ENCODE measurements at places on chromosomes 1 and 21.
A peak's percentile ranks its signal among the peaks of the same experiment; 100 is the strongest.

DNA sequence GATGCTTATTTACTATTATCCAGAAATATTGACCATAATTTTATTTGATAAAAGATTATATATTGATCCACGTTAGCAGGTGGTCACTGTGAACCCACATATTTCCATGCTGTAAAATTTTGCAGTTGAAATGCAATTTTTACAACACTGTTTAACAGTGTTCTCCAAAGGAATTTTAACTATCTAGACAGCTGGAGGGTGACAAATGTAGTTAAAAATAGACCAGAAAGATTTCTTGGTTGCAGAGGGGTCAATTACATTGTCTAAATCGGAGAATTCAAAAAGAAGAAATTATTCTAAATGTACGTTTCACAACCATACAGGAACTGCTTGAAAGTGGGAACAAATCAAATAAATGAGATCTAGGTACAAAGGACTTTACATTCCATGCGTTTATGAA, 625.2 kb upstream of the NCAM2 start:
- no peak for DNase-seq

DNA sequence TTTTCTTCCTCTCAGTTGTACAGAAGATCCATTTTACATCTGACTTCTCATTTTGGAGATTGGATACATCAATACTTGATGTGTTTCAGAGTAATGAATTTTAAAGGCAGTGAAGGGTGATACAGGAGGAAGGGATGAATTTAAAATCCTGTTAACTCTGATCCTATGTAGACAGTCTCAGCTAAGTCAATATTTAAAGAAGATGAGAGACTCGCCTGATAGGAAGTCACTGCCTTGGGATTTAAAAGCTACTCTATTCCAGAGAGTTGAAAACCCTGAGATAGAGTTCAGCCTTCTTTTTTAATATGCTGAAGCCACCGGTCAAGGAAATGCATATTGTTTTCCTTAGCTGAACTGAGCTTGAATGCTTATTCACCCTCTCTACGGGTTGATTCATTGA, 42.7 kb downstream of the HUNK start:
- no peak for DNase-seq

DNA sequence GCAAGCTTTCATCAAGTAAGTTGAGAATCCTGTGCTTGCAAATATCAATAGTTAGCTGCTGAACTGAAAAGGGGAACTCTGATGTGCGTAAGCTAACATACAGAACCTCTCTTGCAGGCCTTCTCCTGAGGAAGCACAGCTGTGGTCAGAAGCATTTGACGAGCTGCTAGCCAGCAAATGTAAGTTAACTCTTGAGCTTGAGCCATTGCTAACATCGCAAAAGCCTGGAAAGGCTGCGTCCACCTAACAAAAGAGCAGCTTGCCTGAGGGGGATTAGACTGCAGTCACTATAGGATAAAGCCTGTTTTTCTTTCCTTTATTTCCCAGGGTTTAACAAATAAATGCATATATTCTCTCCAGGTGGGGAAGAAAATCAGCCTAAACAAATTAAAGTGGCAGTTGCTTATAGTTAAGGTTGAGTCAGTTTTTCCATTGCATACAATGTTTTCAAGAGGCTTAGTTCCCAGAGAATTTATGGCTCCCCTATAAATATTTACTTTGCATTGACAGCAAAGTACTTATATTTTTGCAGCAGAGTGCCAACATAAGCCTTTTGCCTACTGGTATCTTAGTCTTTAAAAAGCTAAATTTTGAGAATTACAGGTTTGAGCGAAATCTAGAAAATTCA, 1.5 kb downstream of the RGS2 start:
- no peak for DNase-seq

- DNase-seq, result no peak
These were observed 51.7 kb downstream of the RPS6KA1 start for GRCh38 chr1:26581287-26581651.

DNA sequence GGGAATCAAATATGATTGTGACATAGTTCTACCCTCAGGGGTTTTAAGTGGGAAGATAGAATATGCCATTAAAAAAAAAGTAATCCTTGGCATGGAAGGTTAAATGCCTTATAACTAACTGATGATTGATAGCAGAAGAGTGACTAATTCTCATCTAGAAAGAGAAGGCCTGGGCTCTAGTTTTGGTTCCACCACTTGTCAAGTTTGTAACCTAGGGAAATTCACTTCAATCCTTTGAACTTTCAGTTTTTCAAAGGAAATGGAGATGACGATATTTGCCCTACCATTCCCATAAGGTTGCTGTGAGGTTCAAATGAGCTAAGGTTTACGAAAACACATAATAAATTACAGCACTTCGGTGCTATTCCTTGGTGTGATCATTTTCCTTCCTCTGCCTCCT, 88.5 kb downstream of the GPR88 start:
- no peak for DNase-seq

- no peak for DNase-seq
These were observed 242.3 kb downstream of the KCNJ6 start for GRCh38 chr21:37673801-37674575.

DNA sequence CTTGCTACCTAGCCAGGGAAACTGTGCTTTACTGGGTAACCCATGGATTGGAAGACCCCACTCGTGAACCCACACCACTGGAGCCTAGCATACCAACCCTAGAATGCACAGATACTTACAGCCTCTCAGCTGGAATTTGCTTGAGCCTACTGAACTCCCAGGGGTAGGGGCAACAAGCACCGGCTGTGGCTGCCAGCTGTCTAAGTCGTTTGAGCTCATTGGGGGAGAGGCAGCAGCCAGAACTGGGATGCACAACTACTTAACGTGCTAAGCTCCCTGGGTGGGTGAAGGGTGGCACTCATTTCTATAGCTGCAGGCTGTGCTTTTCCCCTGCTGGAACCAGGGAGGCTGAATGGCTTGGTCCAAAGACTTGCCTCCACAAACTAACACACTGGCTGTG, 212.4 kb downstream of the ZNF648 start:
- DNase-seq, result no peak

DNA sequence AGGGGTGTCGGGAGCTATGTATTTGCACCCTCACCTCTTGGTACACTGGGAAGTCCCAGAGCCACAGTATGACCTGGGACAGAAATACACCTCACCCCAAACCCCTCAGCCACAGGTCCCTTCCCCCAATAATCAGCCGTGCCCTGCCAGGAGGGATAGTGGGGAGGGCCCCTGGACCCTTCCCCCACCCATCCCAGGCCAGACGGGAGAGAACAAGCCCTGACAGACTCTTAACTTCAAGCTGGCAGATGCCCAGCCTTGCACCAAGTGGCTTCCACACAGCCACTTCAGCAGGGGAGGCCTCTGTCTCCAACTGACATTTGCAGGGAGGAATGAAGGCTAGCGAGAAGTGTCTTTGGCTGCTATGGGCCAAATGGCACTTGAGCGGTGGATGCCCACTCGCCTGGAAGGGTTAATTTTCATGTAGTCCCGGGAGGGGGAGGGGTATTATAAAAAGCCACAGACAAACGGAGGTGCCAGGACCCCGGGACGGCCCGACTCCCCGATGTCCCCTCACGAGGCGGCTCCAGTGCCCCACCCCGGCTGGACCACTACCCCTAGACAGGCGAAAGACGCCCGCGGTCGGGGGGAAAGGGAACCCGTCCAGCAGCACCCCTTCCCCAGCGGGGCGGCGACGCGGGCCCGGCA, 495 bp downstream of the SYNC start:
- DNase-seq, result no peak

- no peak for DNase-seq
These were observed 2.9 kb downstream of the ZNF672 start for GRCh38 chr1:248840946-248841345.

DNA sequence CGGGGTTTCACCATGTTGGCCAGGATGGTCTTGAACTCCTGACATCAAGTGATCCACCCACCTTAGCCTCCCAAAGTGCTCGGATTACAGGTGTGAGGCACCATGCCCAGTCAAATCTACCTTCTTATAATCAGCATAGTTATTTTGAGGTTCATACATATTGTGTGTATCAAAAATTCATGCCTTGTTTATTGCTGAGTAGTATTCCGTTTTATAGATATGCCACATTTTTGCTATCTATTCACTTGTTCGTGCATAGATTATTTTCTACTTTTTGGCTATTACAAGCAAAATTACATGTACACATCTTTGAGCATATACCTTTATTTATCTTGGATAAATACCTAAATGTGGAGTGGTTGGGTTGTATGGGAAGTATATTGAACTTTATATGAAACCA, 344.9 kb downstream of the CAMTA1 start:
- no peak for DNase-seq

DNA sequence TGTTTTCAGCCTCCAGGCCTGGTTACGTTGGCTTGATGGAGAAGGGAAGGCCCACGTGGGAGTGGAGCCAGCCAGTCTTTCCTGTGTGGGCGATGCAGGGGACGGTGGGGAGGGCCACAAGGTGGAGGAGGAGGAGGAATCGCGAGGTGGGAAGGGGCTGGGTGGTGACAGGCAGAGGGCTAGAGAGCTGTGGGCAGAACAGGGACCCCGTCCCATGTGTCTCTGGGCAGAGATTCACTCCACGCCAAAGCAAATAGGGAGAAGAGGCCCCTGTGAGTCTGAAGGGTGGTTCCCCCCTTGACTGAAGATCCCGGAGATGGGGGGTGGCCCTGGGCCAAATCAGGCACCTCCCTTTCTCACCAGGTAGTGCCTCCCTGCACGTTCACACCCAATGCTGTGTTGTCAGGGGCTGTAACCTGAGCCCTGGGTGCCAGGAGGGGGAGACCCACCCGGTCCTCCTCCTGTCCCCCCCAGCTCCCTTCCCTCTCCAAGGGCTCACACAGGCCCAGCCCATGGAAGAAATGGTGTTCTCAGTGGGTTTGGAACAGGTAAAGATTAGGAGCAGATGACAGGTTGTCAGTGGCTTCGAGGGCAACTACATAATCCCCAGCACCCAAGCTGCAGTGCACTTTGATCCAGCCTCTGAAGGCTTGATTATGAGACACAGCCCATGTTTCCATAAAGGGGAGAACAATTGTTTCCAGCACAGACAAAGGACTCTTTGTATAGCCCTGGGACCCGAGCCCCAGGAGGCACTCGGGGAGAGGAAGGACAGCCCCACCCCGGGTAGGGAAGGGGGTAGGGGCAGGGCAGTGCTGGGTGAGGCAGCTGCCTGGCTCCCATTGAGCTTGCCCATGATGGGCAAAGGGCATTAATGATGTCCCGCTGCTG, 37.7 kb upstream of the GPR37L1 start:
- DNase-seq, result no peak

- no peak for DNase-seq
These were observed 23.0 kb upstream of the POU2F1 start for GRCh38 chr1:167197692-167198091.

- peak; percentile 90 for DNase-seq
These were observed at the start of gene RPL11 for GRCh38 chr1:23691499-23692307. Gene RPL11, plus strand, starts transcription at chr1:23691806. Its CDS starts 18 bp downstream, at chr1:23691824.

- no peak for DNase-seq
These were observed 2.6 kb downstream of the INSRR start for GRCh38 chr1:156856282-156856785.

DNA sequence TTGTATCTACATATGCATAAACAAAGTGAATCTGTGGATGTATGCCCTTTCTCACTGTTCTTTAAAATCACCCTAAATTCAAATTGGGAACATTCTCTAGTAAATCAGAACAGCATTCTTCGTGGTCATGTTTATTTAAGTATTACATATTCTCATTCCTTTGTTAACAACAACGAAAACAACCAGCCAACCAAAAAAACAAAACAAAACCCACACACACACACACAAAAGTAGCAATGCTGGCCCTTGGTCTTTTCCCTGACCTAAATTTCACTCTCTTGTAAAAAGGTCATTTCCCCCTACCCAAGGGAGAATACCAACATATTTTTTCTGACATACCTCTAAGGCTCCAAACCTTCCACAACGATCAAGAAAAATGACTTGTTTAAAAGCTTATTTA, 102.6 kb downstream of the NRIP1 start:
- DNase-seq, result no peak

GRCh38 chr1:77031106-77031662, 163.9 kb downstream of the ST6GALNAC5 start:
- no peak for DNase-seq

- DNase-seq, result no peak
These were observed 191.2 kb upstream of the PROX1 start for GRCh38 chr1:213796525-213796924.

- DNase-seq, result no peak
These were observed 328.9 kb downstream of the PTBP2 start for GRCh38 chr1:97050506-97050905.

DNA sequence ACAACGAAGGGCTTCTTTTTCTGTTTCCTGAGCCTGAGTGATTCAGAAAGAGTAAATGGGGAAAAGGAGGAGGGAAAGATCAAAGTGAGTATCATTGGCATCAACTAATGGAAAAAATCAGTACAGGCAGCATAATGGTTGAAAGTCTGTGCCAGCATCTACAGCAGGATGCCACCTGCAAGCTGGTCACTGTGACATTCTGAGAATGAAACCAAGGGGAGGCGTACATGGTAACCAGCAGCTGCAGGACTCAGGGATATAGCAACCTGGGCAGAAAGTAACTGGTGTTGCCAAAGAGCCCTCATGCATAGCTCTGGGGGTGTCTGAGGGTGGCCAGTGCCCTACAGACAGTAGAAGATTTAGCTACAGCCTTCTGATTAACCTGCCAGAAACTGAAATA, 305.9 kb downstream of the BRINP2 start:
- no peak for DNase-seq

- no peak for DNase-seq
These were observed 6.9 kb upstream of the SLC35D1 start for GRCh38 chr1:67060811-67061218.

DNA sequence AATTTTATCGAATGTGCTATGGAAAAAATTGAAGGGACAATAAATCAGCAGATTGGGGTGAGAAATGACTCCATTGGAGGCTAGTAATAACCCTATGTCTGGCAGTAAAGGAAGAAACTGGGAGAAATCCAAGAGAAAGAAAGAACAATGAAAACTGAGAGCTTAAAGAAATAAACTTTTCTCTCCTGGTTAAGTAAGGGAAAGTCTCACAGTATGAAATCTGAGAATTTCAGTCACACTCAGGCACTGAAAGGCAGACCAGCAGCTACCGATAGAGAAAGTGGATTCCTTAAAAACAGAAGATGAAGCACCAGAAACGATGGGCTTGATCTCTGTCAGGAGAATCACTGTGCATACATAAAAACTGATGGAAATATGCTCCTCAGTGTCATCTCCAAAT, 404.2 kb downstream of the PLPP3 start:
- DNase-seq, result no peak

- DNase-seq, result no peak
These were observed 24.2 kb upstream of the NPPB start for GRCh38 chr1:11882814-11883538.

DNA sequence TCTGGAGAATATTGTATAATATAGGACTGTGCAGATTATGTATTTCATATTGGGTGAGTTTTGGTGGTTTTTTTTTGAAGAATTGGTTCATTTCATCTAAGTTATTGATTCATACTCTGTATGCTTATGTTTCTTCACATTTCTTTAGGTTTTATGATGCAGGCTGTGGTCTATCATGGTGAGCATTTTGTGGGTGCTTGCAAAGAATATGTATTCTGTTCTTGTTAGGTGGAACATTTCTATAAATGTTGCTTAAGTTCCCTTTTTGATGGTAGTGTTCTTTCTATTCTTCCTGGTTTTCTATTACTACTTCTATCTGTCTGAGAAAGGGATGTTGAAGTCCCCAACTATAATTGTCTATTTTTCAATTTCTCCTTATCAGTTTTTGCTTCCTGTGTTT, 42.6 kb downstream of the PKN2 start:
- DNase-seq, result no peak

- DNase-seq, result no peak
These were observed 122.7 kb downstream of the CCDC185 start for GRCh38 chr1:223515926-223516325.

Measured in CD4-positive, alpha-beta T cell treated with Interleukin-4 for 4 hours (primary cell).